Right ventricle myocardium superior (tissue), 1 donor: ENCODE measurements at places on chromosomes 5 and 9.

DNA sequence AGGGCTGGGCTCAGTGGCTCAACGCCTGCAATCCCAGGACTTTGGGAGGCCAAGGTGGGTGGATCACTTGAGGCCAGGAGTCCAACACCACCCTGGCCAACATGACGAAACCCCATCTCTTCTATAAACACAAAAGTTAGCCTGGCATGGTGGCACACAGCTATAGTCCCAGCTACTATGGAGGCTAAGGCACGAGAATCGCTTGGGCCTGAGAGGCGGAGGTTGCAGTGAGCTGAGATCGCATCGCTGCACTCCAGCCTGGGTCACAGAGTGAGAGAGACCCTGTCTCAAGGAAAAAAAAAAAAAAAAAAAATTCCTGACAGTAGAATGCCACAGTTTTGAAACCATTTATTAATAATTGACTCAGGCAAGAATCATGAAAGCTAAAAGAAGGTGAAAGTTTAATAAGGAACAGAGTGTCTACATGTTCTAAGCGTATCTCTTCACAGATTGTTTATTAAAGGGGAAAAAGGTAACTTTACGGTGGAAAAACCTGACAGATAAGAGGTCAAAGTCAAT lies 5.7 kb upstream of the PTGR1 start:
- DNase-seq: no peak

DNA sequence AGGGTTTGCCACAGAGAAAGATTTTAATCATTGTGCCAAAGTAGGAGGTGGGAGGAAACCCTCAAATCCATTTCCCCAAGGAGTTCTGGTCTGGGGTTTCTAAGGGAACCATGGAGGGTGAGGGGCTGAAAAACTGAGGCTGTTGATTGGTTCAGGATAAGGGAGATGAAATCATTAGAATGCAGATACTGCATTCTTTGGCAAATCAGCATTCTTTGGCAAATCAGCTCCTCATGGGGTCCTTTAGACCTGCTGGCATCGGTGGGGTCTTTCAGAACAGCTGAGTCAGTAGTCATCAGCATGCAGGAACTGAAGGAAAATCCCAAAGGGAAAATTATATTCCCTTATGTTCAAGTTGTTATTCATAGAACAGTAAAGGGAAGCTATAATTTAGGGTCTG lies 585.5 kb downstream of the ISL1 start:
- DNase-seq: no peak

- no peak for DNase-seq
Measured at GRCh38 chr5:2562036-2562435, 189.4 kb downstream of the IRX2 start.

GRCh38 chr5:163585206-163585605 lies 79.8 kb downstream of the MAT2B start:
- DNase-seq: no peak

GRCh38 chr5:136192015-136192525 lies 892 bp downstream of the SMIM32 start:
- DNase-seq: no peak

- DNase-seq: no peak
Measured at GRCh38 chr5:158235159-158235547, 376.2 kb upstream of the CLINT1 start.

- no peak for DNase-seq
Measured at GRCh38 chr5:90305041-90305720, 104.4 kb downstream of the CETN3 start.

DNA sequence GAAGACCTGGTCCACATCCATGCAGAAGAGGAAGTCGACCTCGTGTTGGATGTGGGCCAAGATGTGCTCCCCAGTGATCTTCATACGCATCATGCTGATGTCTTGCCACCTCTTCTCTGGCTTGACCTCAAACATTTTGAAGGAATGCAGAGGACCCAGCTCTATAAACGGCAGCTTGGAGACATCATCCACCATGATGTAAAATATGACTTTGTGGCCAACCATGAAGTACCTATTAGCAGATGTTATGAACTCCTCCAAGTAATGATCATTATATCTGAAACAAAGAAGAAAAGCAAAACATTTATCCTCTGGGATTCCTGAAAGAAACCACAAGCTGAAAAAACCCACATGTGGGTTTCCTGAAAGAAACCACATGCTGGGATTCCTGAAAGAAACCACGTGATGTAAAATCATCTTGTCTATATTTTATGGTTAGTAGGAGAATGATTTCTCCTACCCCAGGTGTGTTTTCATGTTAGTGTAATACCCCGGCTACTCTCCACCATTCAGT lies 52.3 kb downstream of the GGTA1 start:
- DNase-seq: no peak
